ENCODE measurements at places on chromosomes 2 and 18.

DNA sequence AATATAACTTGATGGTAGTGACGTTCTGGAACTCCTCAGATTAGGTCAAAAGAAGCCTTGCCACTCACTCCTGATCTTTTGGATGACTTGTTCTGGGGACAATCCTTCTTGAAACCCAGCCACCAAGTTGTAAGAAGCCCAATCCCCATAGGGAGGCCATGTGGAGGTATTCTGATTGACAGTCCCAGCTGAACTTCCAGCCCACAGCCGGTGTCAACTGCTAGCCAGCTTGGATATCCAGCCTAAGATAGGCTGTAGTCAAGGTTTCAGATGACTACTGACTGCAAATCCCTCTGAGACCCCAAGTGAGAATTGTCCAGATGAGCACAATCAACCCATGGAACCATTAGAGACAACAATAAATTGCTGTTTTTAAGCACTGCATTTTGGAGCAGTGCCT, 31.4 kb downstream of the EIF2AK2 start:
- no peak for DNase-seq

DNA sequence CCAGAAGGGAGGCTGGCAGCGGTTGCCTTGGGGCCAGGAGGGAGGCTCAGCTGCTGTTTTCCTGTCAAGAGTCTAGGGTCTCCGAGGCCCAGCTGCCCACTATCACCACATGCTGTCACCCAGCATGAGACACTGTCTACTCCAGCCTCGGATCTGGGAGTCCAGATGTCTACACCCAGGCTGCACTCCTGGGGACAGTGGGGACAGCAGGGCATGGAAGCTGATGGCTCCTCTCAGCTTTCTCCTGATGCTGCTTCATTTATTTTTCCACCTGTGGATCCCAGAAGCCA, 134.0 kb downstream of the PTGR3 start:
- no peak for DNase-seq

DNA sequence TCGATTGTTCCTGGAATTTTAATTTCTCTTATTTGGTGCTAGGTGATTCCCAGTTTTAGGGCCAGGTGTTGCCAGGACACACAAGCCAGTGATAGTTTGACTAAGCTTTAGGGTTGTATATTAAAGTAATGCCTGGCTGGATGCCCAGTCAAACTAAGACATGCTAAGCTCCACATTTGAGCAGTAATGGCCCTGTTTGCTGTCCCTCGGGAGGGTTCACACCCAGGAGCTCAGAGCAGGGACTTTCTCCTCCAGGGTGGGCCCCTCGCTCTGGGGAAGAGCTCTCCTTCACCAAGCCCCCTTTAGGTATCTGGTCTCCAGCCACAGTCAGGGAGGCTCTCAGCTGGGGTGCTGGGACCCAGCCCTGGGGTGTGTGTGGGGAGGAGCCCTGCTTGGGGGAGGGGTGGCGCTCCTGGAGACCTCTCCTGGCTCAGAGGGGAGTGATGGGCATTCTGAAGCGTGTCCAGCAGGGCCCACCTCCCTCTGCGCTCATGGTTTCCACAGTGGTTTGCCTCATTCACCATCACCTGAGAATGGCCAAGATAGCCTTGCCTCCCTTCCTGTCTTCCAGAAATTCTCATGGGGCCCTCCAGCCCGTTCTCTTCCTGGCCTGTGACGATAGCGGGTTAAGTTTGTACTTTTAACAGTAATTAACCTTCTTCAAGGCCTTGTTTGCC, 31.7 kb downstream of the INPP4A start:
- no peak for DNase-seq

GRCh38 chr2:64696636-64697035, 42.9 kb upstream of the SERTAD2 start:
- DNase-seq = no peak

GRCh38 chr2:100427627-100428258, 10.3 kb upstream of the CHST10 start:
- DNase-seq = peak; percentile 89

- DNase-seq = no peak
Observed at GRCh38 chr2:229346816-229347540, 75.9 kb upstream of the PID1 start.

DNA sequence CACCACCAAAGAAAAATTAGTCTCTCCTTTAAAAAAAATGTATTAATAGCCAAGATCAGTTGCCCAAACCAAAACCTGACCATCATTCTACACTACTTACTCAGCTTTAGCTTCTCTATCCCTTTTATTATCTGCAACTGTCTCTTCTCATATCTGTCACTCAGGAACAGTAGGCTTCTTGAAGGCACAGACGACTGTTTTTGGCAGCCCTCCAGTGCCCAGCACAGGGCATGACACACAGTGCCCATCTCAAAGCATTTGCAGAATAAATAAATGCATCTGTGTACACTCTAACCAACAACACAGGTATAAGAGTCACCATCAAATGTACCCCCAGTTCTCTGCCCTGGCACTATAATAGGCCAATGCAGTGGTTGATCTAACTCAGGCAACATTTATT, 117.2 kb downstream of the UXS1 start:
- no peak for DNase-seq

DNA sequence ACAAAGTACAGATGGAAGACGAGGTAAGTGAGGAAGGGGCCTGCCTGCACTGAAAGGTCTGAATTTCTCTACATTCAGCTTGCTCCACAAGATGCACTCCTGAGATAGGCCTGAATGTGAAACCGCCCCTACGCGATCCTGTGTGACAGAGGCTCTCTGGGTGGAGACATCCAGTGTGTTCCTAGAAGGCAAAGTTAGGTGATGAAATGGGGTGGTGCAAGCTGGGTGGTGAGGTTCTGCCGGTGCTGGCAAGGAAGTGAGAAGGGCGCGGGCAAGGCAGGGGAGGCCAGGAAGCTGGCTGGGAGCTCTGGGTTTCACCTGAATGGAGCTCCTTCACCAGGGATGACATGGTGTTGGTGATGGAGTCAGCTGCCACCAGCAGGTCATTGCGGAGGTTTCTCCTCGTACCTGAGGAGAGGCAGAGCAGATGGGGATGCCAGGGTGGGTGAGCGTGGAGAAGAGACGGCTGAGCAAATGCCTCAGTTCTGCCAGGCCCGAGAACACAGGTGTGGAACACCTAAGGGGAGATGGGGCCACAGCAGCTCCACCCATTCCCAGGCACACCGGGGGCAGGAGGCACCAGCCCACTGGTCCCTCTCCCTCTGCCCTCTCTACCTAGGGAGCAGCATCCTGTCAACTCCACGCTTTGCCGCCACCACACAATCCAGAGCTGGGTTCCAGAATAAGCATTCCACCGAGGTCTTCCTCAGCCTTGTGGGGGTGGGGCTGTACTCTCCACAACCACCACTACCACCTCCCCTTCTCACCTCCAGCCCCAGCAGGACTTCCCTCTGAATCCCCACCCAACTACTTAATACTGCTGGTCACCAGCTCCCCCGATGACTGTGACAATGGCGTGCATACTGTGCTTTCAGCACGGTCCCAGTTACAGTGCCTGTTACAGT, 45.5 kb upstream of the DNMT3A start:
- DNase-seq = no peak

- DNase-seq = no peak
Observed at GRCh38 chr2:237819231-237819630, 20.7 kb downstream of the RBM44 start.

- DNase-seq = no peak
Observed at GRCh38 chr2:25078170-25079049, 36.5 kb downstream of the EFR3B start.

DNA sequence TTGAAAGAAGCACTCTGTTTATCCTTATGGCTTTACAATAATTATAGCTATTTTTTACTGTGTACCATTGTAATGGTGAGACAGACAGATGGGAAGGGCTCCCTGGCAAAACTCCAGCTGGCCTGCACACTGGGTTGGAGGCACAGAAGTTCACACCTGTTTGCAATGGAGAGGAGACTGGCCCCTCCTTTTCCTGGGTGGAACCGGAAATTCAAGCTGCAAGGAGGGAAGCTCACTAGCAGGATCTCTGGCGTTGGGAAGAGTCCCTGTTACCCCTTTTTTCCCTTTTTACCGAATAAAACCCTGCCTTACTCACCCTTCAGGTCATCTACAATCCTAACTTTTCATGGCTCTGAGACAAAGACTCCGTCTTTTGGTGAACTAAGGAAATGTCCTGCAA, 100.3 kb upstream of the TFPI start:
- no peak for DNase-seq

- no peak for DNase-seq
Observed at GRCh38 chr2:36481709-36482108, 116.3 kb downstream of the FEZ2 start.

GRCh38 chr2:196314780-196315179, 143.4 kb upstream of the STK17B start:
- DNase-seq = no peak

GRCh38 chr2:34102339-34102738, 503.2 kb upstream of the FAM98A start:
- no peak for DNase-seq

- DNase-seq = no peak
Observed at GRCh38 chr18:13004396-13004795, 13.2 kb downstream of the CEP192 start.

DNA sequence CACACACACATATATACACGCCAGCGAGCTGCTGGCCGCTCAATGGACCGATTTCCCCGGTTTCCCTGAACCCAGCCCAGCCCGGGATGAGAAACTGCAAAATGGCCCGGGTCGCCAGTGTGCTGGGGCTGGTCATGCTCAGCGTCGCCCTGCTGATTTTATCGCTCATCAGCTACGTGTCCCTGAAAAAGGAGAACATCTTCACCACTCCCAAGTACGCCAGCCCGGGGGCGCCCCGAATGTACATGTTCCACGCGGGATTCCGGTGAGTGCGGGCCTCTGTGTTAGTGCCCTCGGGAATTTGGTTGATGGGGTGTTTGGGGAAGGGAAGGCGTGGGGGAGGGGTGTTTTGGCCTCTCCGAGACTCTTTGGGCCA, 392 bp downstream of the ST8SIA3 start:
- no peak for DNase-seq

GRCh38 chr18:26470011-26470637, 78.2 kb downstream of the KCTD1 start:
- DNase-seq = no peak

DNA sequence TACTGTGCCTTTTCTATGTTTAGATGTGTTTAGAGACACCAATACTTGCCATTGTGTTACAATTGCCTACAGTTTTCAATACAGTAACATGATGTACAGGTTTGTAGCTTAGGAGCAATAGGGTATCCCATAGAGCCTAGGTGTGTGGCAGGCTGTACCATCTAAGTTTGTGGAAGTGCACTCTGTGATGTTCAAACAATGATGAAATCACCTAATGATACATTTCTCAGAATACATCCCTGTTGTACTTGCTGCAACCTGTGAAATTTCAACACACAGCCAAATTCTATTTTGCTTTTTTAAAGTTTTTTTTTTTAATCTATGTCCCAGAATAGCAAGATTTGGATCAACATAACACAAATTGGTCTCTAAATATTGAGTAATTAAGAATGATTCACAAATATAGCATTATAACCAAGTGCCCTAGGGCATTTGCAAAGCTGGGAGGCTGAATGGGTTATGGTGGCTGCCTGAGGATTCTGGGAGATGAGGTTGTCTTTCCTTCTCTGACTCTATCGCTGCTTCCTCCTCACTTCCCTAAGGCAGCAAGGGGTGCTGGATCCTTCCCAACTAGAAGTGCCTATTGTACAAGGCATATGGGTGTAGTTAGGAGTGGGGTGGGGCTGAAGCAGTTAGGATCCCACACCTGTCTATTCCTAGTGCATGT, 78.3 kb downstream of the SKA1 start:
- no peak for DNase-seq

- DNase-seq = peak; percentile 62
Observed at GRCh38 chr2:227862227-227862740, 9.1 kb upstream of the DAW1 start.

GRCh38 chr18:6920099-6920955, 190.8 kb downstream of the ARHGAP28 start:
- DNase-seq = peak; percentile 60

DNA sequence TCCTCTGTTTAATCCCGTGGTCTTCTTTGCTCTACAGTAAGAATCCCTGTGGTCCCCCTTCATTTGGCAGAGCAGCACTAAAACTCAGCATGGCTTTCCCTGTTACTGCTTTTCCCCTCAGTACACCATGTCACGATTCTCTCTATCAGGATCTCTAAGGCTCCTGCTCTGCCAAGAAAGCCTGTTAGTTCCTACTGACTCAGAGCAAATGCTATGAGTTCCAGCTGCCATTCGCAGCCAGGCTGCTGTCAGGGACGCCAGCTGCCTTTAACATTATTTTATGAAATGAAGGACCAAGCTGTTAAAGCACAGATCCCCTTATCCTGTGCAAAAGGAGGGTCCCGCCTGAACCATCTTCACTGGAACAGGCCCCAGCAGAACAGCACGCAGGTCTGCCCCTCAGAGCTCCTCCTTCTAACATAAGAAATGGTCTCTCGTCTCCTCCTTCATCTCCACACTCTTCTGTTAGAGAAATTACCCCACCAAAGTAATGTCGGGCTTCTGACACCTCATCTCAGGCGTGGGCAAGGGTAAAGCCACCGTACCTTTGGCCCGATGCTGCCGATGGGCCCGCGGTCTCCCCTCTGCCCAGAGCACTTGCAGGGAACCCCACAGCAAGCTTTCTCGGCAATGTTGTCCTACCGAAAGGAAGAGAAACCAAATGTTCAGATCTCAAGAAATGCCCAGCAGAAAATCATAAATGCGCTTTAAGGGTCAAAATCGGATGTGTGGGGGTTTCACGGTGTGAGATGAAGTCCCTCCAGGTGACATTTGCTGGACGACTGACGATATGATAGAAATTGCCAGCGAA, 52.6 kb downstream of the COL6A3 start:
- no peak for DNase-seq

DNA sequence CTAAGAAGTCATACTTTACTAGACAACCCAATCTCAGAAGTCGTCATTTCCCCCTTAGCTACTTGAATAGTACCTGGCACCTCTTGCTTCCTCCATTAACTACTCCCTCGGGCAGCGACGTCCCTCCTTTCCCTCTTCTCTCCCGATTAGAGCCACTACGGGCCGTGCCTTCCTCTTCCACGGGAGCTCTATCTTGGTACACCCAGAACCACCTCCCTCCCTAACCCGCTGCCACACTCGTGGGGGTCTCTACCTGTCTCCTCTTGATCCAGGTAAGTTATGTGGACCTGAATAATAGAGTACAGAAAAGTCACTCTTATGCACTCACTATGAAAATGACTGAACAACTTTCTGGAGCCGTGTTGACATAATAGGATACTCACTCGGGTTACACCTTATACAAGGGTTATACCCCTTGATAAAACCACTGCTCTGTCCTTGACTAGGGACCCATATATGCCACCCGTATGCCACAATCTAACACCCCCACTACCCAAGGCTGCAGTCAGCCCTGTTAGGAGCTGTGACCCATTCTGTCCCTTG, 595 bp upstream of the HDHD2 start:
- no peak for DNase-seq

DNA sequence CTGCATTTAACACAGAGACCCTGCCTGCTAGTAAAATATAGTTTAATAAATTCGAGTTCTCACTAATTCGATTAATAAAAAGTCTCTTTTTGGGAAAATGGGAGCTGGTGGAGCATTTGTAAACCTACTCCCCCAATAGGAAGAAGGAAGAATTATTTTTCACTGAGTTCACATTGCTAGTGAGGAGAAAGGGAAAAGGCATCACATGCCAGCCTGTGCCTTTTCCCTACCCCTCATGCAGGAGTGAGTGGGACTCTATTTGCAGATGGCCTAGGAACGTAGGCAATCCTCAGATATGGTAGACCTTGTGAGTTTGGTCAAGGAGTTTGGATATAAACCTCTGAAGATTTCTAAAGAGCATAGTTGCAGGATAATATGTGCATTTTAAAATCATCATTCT, 218.4 kb upstream of the TRIB2 start:
- DNase-seq = no peak

- DNase-seq = no peak
Observed at GRCh38 chr2:66327066-66327740, 107.7 kb upstream of the MEIS1 start.

GRCh38 chr18:37636831-37637477, 71.4 kb upstream of the CELF4 start:
- no peak for DNase-seq

Data from activated CD8-positive, alpha-beta T cell treated with anti-CD3 and anti-CD28 coated beads for 36 hours (primary cell).